ENCODE measurements at places on chromosomes 6 and 20.

- DNase-seq, result no peak
Observed at GRCh38 chr6:1970151-1970561, 275.2 kb downstream of the GMDS start.

GRCh38 chr20:56445540-56445939 is 22.9 kb upstream of the RTF2 start:
- DNase-seq, result no peak

DNA sequence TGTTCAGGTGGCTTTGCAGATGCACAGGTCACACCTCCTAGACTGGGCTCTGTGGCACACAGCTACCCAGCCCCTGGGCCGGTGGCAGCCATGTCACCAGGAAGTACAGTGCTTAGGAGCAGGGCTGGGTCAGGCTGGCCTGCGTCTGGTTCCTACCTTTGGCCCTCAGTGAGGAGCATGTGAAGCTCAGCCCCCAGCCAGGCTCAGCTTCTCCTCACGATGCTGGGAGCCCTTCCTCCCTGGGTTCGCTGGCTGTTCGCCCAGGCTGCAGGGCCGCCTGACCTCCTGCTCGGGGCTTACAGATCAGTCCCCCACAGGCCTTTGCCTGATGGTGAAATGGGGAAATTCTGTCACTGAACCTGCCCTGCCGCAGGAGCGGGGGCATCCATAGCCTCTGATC is 23.1 kb downstream of the SPATA2 start:
- DNase-seq, result no peak

DNA sequence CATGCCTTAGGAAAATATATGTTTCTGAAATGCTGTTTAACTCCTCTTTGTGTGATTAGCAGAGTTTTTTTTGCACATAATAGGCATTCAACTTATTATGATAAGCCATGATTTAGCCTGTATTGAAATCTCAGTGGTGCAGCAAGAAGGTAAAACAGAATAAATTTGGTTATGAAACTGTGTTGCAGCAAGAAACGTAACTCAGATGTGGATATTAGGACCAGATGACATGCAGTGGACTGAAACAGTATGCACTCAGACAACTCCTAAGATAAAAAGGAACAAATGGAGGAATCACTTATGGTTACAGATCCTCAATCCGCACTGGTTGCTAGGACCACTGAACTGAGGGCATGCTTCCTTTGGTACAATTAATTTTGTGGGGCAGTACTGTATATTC is 254.2 kb upstream of the HSF2 start:
- no peak for DNase-seq

- DNase-seq, result no peak
Observed at GRCh38 chr6:152993431-152993830, 9.1 kb downstream of the MTRF1L start.

- no peak for DNase-seq
Observed at GRCh38 chr6:100322886-100323285, 141.8 kb downstream of the SIM1 start.

DNA sequence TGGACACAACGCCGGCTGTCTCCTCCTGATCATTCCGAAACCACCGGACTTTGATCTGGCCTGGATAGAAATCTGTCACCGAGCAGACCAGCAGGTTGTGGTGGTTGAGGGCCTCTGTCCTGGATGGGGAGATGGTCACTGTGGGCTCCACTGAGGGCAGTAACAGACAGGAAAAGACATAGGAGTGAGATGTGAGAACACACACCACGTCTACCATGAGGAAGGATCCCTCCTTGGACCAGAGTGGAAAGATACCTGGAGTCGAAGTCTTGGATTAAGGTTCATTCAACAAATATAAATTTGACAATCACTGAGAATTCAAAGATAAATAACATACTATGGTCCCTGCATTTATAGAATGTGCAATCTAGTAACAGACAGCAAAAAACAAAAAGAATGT is 4.4 kb downstream of the HLA-DQB1 start:
- DNase-seq, result no peak

DNA sequence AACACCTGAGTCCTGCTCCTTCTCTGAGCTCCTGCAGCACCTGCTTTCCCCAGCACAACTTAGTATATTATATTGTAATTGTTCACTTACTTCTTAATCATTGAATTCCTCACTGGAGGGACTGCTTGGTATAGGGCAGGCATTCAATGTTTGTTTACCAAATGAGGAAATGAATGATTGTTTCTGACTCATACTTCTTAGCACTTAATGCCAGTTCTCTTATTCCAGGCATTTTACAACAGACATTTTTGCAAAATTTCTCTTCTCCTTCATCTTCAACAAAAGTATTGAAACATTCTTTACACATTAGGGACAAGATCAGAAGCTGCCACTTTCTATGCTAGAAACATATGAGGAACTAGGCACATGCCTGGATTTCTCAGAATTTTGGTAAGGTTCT is 119.4 kb downstream of the TBX18 start:
- DNase-seq, result no peak

DNA sequence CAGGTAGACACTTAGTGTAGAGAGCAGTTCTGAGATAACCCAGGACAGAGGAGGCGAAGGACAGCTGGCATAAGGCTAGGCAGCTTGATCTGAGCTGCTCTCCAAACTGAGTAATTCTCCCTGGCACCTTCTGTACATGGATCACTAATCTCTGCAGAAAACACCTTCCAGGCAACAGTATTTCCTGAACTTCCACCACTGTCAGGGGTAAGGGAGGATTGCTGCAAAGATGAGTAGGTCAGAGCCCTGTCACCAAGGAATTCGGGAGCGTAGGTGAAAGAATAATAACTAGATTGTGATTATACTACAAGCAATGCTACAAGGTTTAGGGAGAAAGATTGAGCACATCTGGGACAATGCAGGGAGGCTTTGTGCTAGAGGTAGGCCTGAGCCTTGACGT is 1.9 kb downstream of the HM13 start:
- DNase-seq, result no peak

DNA sequence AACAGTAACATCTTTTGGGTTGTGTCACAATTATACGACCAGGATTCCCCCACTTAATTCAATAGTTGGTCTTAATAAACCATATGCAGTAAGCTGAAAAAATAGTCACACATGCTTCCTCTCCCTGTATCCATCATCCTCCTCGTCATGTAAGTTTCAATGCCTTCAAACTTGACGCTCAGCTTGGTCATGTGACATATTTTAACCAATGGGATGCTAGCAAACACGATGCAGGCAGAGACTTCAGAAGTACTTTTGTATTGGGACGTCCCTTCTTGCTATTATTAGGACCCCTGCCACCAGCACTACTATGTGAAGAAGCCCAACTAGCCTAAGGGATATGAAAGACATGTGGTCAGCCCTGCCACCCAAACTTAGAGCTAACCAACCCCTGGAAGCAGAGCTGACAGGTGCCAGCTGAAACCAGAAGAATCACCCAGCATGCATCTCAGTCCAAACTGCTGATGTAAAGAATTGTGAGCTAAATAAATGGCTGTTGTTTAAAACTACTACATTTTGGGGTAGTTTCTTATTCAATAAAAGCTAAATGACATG is 49.3 kb downstream of the CGA start:
- no peak for DNase-seq

DNA sequence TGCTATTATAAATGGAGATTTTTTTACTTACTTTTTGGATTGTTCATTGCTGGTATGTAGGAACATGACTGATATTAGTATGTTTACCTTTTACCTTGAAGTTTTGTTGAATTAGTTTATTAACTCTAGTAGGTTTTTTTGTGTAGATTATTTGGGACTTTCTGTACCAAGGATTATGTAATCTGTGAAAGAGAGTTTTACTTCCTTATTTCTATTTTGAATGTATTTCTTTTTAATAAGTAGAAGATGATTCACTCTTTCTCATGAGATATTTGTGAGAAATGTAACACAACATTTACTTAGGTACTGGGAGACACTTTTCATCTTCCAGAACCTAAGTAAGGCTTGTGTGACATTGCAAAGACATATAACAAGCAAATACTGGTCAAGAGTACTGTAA is 473.9 kb upstream of the HS3ST5 start:
- no peak for DNase-seq

GRCh38 chr6:38245295-38245694 is 394.4 kb downstream of the BTBD9 start:
- DNase-seq, result no peak

- DNase-seq, result no peak
Observed at GRCh38 chr6:3440911-3441310, 15.9 kb downstream of the SLC22A23 start.

- DNase-seq, result no peak
Observed at GRCh38 chr6:121413879-121414278, 21.6 kb upstream of the GJA1 start.

- DNase-seq, result no peak
Observed at GRCh38 chr6:45398075-45398813, 20.5 kb upstream of the SUPT3H start.

DNA sequence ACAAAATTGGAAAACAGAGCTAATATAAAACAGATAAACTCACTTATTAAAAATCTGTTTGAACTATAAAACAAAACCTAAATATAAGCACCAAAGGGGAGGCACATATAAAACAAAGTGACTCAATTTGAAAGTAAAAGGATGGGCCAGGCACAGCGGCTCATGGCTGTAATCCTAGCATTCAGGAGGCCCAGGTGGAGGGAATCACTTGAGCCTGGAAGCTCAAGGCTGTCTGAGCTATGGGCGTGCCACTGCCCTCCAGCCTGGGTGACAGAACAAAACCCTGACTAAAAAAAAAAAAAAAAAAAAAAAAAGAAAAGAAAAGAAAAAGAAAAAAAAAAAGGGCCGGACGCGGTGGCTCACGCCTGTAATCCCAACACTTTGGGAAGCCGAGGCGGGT is 31.1 kb upstream of the SMAP1 start:
- no peak for DNase-seq

DNA sequence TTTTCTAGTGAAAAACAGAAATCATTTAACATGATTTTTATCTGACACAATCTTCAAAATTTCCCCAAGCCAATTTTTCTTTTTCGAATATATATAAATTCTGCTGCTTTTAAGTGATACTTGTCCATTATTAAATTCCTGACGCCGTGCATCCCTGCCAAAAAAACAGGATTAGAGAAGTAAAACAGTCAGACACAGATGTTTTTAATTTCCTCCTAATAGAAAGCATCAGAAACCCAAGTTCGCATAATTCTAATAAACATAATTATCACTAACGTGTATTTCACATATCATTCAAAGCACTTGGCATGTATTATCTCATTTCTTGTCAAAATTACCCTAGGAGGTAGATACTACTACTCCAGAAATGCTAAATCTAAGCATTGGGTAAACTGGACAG is 179.5 kb downstream of the ZFP64 start:
- no peak for DNase-seq

GRCh38 chr6:122829456-122829855 is 40.4 kb downstream of the SMPDL3A start:
- DNase-seq, result no peak

DNA sequence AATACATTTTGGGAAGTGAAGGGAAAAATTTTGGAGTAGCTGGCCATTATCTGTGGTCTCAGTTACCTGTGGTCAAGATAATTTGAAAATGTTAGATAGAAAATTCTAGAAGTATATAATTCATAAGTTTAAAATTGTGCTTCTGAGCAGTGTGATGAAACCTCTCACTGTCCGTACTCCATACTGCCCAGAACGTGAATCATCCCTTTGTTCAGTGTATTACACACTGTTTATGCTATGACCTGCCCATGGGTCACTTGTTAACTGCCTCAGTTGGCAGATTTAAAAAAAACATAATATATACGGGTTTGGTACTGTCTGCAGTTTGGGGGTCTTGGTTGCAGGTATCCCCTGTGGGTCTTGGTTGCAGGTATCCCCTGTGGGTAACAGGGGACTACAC is 4.1 kb upstream of the CALHM5 start:
- DNase-seq, result no peak

- DNase-seq, result no peak
Observed at GRCh38 chr6:112780498-112781096, 433.5 kb downstream of the RFPL4B start.

GRCh38 chr20:4084096-4084495 is 68.7 kb upstream of the RNF24 start:
- no peak for DNase-seq
